Psoas muscle (tissue), 8 donors: ENCODE measurements at places on chromosomes 6 and 20. TPM values are rescaled to one million over a fixed set of nuclear protein-coding genes. Genes with fewer than 3 reads are reported as not detected.
A peak's percentile ranks its signal among the peaks of the same experiment; 100 is the strongest.

DNA sequence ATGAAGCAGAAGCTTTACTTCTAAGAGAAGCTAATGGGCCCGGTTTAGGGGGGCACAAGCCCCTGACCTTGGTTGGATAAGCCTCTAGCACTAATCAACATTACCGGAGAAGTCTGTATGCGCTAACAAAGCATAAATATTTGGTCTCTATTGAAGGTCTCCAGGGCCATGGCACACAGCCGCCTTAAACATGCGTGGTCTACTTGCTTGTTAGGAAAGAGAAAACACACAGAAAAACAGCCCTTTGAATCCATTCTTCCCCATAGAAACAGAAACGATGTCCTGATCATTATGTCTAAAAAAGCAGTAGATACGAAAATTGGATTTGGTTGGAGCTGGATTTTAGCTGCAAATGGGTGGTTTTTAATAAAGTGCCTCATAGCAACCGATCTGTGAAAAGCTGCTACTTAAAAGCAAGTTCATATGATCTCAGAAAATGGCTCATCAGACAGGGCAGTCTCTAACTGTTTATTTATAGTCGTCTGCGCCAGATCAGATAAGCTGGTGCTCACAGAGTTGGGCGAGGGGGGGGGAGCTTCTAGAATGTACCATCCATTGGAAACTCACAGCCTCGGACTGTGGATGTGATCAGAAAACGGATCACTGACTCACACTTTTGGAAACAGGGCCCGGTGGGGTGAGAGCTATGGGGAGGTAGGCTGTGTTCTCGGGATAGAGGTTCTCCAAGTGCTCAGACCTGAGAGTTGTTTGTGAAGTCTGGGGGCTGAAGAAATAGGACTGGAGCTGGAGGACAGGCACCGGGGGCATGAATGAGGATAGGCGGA, 35.3 kb upstream of the APCDD1L start:
- no peak for DNase-seq

DNA sequence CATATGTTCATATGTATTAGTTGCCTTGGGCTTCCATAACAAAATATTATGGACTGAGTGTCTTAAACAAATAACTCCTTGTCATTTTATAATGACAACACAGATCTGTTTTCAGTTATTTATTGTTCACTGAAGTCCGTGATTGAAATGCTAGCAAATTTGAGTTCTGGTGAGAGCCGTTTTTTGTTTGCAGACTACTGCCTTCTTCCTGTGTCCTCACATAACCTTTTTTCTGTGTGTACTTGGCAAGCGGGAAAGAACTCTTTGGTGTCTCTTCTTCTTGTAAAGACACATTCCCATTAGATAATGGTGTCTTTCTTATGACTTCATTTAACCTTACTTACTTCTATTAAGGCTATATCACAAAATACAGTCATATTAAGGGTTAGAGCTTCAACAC, 482.9 kb upstream of the EYS start:
- no peak for DNase-seq

GRCh38 chr6:4264601-4265000, 129.2 kb upstream of the ECI2 start:
- DNase-seq = no peak

DNA sequence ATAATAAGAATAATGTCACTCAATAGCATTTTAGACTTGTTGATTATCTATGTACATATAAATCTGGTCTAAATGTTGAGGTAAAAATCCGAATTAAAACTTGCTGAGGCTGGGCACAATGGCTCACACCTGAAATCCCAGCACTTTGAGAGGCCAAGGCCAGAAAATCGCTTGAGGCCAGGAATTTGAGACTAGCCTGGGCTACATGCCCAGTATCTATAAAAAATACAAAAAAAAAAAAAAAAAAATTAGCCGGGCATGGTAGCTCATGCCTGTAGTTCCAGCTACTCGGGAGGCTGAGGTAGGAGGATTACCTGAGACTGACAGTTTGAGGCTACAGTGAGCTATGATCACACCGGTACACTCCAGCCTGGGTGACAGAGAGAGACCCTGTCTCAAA, 34.2 kb upstream of the SUPT3H start:
- no peak for DNase-seq

F13A1 gene
- total RNA-seq = 30.1 TPM

GPR63 gene
- total RNA-seq = not detected

- DNase-seq = no peak
These were observed 137.8 kb downstream of the EDN3 start for GRCh38 chr20:59438201-59438600.

- peak; percentile 68 for DNase-seq
These were observed 87.7 kb downstream of the TMEM242 start for GRCh38 chr6:157235600-157236039.

KIF25 gene
- total RNA-seq = not detected

DNA sequence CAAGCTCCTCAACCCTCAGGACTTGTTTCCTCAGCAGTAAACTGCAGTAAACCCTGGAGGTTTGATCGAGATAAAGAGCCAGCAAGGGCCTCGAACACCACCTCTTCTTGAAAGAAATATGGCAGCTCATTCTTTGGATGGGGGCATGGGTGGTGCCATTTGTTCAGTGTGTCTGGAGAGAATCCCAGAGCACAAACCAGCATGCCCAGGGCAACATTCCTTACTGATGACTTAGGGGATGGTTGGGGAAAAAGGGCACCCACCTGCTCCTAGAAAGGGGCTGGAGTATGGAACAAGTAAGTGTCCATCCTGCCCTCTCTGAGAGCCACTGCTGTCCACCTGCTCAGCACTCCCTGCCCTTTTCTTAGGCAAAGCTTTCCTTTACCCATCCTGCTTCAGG, 31.3 kb upstream of the ZFAND3 start:
- DNase-seq = no peak
